Left hindlimb (tissue), 1 donor: ENCODE measurements at places on chromosomes 3 and 15.

DNA sequence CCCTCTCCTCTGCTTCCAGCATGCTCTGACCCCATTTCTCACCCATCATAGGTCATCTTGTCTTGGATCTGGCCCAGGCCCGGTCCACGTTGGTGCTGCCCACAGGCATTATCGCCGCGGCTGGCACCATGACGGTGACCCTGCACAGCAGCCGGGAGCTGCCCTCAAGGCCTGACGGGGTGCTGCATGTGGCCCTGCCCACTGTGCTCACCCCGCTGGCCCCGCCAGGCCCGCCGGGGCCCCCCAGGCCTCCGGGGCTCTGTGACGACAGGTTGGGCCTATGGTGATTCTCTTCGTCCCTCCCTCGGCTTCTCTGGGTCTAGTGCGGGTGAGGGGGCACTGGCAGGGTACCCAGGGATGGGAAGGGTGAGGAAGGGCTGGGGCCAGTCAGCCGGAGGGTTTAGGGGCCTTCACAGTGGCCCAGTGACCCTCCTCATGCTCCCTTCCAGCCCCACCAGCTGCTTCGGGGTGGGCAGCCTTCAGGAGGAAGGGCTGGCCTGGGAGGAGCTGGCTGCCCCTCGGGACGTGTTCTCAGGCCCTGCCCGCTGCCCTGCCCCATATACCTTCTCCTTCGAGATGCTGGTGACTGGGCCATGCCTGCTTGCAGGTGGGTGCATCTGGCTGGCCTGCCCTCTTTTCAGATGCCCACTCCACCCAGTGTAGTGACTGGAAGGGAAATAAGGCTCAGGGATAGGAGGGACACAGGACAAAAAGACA lies 3.9 kb downstream of the VWA5B2 start:
- no peak for DNase-seq

- DNase-seq: no peak
Measured at GRCh38 chr15:67812241-67812644, 13.1 kb upstream of the SKOR1 start.

- DNase-seq: no peak
Measured at GRCh38 chr3:67386451-67386850, 268.0 kb downstream of the SUCLG2 start.

DNA sequence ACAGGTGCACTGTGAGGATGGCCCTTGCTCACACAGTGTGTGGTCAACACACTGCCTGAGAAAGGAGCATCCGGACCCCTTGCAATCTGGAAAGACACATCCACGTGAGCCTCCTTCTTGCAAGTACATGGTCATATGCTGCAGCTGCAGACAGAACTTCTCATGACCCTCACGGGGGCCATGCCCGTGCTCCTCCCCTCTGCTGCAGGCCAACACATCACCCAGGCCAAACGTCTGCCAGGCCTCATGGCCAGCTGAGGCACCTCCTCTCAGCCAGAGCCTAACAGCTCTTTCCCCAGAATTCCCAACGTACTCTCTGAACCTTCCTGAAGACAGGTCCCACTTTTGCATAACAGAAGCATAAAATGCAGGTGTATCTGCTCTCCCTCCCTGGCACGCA lies 25.3 kb downstream of the SLC41A3 start:
- no peak for DNase-seq

GRCh38 chr3:58630076-58630709 lies 36.4 kb downstream of the FAM3D start:
- peak; percentile 73 for DNase-seq

DNA sequence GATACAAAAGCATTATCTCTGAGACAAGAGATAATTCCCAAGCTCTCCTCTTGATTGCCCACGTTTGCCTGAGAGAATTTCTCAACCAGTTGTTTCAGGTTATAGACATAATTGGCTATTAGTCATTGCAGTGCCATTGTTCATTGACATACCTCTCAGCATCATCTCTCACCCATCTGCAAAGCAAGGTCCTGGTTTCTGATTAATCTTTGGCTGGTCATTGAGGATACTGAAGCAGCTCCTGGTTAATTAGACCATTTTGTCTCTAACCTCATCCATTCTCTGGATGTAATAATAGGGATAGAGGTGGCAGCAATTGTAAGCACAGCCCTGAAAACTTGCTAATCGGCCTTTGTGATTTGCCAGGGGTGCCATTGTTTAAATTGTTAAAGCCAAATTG lies 104.2 kb downstream of the CNTN6 start:
- DNase-seq: no peak

DNA sequence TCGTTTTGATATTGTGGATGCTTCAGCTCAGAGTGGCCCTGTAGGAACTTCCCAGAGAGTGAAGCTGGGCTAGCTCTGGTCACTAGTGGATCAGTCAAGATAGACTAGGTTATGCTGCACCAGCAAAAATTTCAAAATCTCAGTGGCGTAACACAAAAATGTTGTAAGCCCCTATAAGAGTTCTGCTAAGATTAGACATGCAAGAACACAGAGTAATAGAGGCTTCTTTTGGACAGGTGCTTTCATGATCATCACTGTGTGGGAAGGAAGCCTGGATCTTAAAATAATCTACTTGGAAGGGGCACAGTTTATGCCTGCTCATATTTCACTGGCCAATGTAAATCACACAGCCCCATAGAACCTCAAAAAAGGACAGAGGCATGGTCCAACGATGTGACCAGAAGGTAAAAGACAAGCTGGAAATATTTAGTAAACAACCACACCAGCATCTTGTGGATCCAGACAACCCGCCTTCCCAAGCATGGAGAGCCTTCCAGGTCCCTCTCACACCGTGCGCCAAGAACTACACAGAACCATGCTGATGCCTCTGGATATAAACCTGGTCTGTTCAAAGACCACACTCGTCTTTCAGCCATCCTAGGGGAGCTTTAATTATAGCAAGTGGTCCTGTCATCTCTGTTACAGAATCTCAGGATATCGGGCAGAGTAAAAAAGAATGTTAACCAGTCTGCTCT lies 554.3 kb downstream of the EPHB1 start:
- DNase-seq: no peak

GRCh38 chr15:85760531-85761371 lies 34.0 kb downstream of the KLHL25 start:
- DNase-seq: no peak

GRCh38 chr3:142244056-142244455 lies 18.7 kb upstream of the GK5 start:
- DNase-seq: no peak

DNA sequence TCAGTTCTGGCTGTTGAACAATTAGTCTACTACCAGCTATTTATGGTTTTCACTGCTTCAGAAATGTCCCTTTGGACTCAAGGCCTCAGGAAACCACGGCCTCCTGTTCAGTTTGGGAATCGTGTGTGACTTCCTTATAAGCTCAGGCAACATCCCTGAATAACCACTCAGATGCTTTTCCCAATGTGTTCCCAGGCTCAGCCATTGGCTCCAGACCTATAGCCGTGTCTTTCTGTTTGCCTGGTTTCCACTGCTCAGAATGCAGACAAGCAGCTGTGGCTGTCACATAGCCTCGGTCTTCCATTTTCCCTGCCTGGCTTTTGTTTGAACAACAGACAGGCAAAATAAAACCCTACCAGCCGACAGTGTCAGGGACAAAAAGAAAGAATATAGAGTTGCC lies 63.2 kb upstream of the ATP2B2 start:
- no peak for DNase-seq

DNA sequence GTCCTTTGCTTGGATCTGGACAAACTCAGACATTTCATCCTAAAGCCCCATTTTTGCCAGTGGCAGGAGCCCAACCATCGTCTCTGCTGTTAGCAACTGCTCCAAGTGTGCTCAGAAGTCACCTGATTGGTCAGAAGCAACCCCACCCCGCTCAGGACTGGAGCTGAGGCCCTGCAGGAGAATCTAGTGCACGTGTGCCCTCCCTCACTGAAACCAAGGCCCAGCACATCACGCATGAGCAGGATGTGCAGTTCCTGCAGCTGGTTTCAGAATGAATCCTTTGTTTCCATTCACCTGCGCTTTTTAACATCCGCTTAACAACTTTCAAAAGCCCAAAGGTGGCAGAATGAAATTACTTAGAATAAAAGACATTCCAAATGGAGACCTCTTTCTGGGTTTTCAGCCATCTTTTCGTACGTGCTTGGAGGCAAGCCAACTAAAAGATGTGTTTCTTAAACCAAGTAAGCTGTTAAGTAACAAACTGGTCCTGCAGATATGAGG lies 81.2 kb downstream of the SRGAP3 start:
- DNase-seq: peak; percentile 62

GRCh38 chr15:45307230-45307924 lies 55.3 kb downstream of the SLC28A2 start:
- no peak for DNase-seq

DNA sequence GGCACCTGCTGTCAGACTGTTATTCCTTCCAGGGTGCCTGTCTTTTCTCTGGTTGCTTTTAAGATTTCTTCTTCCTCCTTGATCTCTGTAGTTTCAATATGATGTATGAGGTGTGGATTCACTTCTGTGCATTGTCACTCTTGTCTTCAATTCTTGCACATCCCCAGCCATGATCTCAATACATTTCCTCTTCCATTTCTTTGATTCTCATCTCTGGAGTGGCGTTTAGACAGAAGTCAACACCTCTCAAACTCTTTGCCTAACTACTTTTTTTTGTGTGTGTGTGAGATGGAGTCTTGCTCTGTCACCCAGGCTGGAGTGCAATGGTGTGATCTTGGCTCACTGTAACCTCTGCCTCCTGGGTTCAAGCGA lies 224.4 kb upstream of the LYSMD4 start:
- DNase-seq: no peak

GRCh38 chr15:90609242-90610180 lies 79.8 kb downstream of the CRTC3 start:
- peak; percentile 50 for DNase-seq

DNA sequence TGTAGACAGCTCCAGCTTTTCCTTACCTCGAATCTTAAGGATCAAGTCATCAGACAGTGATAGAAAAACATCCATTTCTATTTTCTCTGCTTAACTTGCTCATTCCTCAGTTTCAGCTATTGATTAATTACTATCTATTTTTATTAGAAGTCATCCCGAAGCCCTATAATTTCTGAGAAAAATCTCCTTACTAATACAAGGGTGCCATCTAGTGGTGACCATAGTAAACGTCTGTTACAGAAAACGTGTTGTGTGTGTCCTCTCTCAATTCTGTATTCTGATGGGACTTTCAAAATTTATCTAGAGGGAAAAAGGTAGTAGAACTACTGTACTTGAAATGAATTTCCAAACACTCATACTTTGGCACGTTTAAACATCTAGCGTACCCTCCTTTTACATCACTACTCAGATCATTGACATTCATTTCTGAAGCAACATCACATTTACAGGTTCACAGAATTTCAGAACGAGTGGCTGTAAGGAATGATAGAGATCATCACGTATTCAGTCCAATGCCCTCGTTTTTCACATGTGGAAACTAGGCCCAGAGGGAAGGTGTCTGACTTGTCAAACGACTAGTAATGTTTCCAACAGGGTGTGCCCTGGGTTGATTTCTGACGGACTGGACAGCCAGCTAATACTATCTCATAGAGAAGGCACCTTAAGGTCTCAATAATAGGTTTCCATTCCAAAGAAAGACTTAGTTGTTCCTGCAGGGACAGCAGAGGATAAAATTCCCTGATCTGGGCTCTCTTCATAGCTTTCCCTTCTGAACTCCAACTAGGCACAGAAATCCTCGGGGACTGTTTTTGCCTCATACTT lies 25.6 kb downstream of the HACD2 start:
- DNase-seq: no peak

- no peak for DNase-seq
Measured at GRCh38 chr3:83649692-83650091, 1309.1 kb upstream of the CADM2 start.

GRCh38 chr3:107421170-107421792 lies 44.0 kb downstream of the CCDC54 start:
- peak; percentile 34 for DNase-seq

DNA sequence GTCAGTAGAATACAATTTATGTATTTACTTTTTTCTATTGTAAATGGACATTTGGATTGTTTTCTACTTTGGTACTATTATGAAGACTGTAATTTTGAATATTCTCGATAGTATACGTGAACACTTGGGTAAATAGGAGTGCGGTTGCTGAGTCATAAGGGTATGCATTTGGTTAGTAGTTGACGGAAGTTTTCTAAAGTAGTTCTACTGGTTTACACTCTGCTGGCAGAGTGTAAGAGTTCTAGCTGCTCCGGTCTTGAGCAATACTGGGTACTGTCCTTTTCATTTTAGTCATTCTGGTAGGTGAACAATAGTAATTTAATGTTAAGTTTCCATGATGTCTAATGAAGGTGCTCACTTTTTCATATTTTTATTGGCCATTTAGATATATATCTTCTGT lies 70.0 kb downstream of the MEF2A start:
- no peak for DNase-seq

DNA sequence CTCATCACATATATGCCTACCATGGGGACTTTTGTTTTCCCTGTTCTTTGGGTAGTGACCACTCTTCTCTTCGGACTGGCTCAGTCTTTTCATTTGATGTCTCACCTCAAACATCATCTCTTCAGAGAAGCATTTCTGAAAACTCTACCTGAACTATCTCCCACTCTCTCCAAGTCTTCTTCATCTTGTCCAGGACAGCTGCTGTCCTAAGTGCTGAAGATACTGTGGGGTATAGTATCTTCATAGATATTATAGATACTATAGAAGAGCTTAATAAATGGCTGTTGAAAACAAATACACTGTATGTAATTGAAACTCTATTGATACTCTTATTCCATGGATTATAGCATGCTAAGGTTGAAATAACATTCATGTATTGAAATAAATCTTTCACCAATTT lies 672.3 kb downstream of the CADM2 start:
- no peak for DNase-seq

DNA sequence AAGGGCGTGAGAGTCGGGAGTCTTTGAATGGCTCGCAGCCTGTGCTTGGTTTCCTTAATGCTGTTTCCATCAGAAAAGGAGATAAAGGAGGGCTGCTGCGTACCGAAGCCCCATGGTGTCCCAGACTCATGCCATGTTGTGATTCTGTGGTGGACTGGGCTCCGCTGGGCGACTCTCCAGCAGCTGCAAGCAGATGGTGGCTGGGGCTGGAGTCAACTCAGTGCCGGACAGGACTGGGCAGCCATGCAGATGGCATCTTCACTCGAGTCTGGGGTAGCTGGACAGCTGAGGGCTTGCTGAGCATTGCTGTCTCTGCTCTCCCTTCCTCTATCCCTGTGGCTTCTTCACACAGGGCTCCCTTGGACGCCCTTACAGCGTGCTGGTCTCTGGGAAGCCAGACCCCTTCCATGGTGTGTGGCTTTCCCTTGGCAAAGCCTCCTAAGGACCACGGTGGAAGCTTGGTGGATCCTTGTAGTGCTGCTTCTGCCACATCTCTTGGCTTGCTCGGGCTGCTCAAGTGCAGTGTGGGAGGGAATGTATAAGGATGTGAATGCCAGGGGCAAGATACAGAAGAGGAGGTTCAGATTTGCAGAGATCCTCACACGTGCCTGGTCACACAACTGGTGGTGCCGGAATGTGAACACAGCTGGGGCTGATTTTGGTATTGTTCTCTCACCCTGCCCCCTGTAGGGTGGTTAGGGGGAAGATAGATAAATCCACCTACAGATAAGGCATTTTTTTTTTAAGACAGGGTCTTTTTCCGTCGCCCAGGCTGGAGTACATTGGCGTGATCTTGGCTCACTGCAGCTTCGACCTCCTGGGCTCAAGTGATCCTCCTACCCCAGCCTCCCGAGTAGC lies 9.0 kb downstream of the NIPA1 start:
- DNase-seq: no peak
